Esophagus mucosa (tissue), 1 donor: ENCODE measurements at places on chromosomes 4 and X.

- no peak for ATAC-seq
Measured at GRCh38 chr4:64144994-64145393, 264.3 kb downstream of the TECRL start.

DNA sequence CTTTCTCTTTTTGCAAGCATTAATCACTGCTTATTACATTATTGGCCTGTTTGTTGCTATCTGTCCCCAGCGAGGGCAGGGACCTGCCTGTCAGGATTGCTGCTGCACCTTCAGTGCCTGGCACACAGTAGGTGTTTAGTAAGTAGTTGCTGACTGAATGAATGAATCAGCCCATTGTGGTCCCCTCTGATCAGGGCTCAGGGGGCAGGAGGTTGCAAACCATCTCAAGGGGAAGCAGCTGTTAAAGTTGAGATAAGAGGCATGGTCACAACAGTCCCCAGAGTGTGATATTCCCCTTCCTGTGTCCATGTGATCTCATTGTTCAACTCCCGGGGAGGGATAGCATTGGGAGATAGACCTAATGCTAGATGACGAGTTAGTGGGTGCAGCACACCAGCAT lies 85.4 kb downstream of the WFS1 start:
- ATAC-seq: no peak

- ATAC-seq: no peak
Measured at GRCh38 chr4:47801481-47802002, 36.3 kb downstream of the CORIN start.

DNA sequence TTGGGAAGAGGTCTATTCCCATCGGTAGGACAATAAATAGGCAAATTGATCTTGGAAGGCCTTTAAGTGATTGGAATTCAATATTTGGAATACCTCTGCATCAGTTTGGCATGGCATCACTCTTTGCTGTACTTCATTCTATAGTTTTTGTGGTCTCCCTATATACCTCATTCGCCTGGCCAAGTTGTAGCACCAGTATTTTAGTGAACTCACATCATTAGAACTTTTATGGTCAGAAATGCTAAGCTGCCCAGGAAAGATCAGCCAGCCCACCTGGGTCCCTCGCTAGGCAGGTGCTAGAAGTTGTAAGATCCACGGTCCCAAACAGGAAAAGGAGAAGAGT lies 40.3 kb downstream of the ZCCHC13 start:
- no peak for ATAC-seq

GRCh38 chrX:100645106-100645505 lies 1.1 kb downstream of the SRPX2 start:
- ATAC-seq: no peak

- no peak for ATAC-seq
Measured at GRCh38 chr4:159015841-159016240, 87.0 kb upstream of the RAPGEF2 start.

DNA sequence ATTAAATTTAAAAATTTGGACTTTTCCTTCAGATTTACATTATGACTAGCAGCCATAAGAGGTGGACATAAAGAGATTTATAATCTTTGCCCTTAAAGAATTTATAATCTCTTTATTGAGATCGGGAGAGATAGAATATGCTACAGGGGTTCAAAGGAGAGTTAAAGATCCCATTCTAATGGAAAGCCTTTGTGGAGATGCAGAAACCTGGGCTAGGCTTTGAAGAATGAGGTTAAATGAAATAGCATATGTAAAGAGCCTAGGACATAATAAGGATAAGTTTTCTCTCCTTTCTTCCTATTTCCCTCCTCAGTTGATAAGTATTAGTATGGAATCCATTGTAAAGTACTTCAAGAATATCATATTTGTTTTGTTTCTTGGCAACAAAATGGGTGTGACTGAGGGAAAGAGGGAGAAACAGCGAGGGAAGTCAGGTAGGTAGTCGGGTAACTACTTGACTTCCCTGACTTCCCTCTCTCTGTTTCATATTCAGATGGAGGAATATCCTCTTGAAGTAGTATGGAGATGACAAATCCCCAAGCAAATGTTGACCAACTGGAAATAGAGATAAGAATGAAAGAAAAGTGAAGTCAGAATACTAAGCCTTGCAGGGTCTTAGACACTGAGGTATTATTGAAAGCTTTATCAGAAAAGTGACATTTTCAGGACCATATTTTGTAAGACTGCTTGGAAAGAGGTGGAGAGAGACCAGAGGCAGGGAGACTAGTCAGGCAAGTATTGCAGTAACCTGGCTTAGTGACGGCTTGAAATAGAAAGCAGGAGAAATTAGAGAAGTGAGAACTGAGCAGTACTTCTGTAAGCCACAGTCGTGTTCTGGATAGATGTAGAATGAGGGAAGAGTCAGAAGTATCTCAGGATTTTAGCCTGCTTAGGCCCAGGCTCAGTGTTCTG lies 82.9 kb downstream of the PDLIM5 start:
- ATAC-seq: peak; percentile 78

DNA sequence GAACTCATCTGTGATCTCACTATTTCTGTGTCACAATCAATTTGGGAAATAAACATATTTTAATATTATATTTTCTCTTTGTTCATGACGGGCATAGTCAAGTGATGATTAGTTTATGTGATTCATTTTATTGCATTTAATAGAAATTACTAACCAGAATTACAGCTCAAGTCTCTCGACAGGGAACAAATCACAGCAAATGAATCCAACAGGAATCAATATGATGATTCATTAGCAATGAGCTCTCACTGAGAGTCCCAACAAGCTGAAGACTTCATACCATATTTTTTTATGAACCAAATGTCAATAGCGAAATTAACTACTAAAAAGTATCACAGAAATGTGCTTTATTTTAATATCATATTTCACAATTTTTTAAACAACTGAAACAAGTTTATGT lies 649.7 kb downstream of the GRID2 start:
- no peak for ATAC-seq
